ENCODE measurements at places on chromosomes 1 and 21. TPM values are rescaled to one million over a fixed set of nuclear protein-coding genes. Genes with fewer than 3 reads are reported as not detected.

GRCh38 chr1:16082283-16083038 is 9.0 kb upstream of the FAM131C start:
- peak; percentile 58 for ATAC-seq

GRCh38 chr1:37720231-37721130 is 28.2 kb downstream of the CDCA8 start:
- no peak for ATAC-seq

- ATAC-seq = no peak
Observed at GRCh38 chr1:18946550-18947381, 9.7 kb downstream of the IFFO2 start.

RGS13 gene
- not detected for total RNA-seq

DNA sequence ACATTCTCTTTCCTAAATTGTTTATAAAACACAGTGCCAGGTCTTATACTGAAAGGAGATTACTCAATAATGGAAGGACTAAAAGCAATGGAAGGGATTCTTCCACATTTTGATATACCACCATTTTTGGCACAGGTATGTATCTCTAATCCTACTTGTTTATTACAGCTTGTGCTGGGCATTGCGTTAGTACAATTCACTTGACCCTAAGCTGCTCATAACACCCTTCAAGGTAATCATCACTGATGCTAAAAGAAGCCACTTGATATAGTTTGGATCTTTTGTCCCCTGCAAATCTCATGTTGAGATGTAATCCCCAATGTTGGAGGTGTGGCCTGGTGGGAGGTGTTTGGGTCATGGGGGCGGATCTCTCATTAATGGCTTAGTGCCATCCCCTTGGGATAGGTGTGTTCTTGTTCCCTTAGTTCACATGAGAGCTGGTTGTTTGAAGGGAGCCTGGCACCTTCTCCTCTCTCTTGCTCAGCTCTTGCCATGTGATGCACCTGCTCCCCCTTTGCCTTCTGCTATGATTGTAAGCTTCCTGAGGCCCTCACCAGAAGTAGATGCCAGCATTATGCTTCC is 71.1 kb downstream of the NIBAN1 start:
- no peak for ATAC-seq
